Suppressor macrophage treated with lipopolysaccharide for 4 hours (primary cell): ENCODE measurements at places on chromosomes 16 and 17.

DNA sequence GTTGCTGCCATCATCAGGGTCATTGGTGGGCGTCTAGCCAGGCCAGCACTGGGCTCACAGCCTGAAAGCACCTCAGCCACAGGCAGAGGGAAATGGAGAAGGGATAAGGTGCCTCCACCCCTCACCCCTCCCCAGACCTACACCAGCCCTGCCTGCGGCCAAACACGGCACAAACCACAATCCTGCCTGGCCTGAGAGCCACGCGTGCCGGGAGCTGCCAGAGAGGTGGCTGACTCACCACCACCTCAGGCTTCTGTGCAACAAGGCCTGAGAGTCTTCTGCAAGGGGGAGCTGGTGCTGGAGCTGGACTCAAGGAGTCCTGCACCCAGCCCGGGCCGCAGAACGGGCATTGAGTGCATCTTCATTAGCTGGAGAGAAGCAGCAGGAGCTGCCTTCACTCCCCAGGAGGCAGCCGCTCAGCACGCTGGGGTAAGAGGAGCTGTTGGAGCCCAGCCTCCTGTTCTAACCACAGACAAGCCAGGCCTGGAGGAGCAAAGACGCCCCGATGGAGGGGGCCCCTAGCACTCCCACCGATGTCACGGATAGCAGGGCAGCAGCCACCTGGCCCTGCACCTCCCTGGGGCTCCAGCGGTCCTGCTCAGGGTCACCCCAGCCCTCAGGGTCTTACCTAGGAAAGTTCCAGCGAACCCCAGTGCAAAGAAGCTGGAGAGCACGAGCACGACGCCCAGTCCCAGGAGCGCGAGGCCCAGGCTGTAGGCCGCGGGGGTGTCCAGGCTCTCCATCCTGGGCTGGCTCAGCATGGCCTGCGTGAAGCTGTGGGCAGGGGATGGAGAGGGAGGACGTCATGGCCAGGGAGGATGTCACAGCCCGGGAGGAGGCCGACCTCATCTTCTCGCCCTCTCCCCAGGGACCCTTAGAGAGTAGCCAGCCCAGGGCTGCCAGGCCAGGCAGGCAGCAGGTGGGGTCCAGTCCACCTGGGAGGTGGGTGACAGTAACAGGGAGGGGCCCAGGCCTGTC, 16.0 kb upstream of the RASD1 start:
- no peak for DNase-seq

DNA sequence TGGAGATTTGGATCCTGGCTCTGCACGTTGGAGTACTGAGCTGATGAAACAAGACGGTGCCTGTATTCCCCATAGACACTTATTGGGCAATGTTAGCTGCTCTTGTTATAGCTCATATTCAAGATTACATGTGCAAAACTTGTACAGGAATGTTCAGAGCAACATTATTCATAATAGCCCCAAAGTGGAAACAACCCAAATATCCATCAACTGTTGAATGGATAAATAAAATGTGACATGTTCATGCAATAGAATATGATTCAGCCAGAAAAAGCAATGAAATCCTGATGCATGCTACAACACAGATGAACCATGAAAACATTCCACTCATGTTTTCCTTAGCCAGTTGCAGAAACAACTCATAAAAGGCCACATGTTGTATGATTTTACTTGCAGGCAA, 5.7 kb upstream of the SDR42E1 start:
- no peak for DNase-seq

DNA sequence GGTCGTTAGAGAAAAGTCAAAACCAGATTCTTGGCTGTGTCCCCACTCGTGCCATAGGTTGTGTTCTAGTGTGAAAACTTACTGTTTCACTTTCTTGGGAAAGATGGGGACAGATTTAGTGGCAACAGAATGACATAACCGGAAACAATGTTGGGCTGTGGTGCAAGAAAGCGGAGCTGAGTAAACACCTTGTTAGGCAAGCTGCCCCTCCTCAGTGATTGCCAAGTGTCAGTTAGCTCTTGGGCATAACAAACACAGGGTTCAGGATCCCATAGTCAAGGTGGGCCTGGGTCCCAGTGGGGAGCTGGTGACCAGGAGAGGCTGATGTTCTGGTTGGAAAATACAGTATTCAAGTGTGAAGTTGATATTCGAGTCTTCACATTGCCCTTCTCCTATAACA, 15.4 kb downstream of the UBN1 start:
- DNase-seq, result peak; percentile 18

DNA sequence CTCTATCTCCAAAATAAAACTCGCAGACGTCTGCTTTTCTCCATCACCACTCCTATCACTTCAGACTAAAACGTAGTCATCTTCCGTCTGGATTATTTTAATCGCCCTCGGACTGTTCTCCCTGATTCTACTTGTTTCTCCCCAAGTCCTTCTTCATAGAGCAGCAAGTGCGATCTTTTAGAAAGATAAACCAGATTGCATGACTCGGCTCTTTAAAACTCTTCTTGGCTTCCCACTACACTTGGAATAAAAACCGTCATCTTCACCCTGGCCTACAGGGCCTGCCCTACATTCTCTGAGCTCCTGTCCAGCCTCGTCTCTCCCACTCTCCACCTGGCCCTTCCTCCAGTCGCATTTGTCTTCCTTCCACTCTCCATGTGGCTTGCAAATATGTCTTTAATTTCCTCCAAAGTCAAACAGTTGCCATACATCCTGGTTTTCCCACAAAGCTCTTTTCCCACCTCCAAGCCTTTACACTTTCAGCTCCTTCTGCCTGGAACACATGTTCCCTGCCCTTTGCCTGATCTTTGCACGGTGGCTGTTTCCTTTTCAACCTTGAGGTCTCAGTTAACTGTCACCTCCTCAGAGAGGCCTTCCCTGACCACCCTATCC, 70.5 kb upstream of the DHX40 start:
- DNase-seq, result no peak

GRCh38 chr17:62014526-62014925, 50.6 kb downstream of the MED13 start:
- no peak for DNase-seq

- DNase-seq, result no peak
These were observed 1.1 kb downstream of the PARN start for GRCh38 chr16:14628806-14629611.
